Activated T-helper 9 cell treated with anti-CD3 and anti-CD28 coated beads, Interleukin-2, amount 50 U/mL, for 16 hours (primary cell): ENCODE measurements at places on chromosomes 1 and 21.

GRCh38 chr1:183568176-183569021 is 21.9 kb downstream of the NCF2 start:
- DNase-seq: no peak

DNA sequence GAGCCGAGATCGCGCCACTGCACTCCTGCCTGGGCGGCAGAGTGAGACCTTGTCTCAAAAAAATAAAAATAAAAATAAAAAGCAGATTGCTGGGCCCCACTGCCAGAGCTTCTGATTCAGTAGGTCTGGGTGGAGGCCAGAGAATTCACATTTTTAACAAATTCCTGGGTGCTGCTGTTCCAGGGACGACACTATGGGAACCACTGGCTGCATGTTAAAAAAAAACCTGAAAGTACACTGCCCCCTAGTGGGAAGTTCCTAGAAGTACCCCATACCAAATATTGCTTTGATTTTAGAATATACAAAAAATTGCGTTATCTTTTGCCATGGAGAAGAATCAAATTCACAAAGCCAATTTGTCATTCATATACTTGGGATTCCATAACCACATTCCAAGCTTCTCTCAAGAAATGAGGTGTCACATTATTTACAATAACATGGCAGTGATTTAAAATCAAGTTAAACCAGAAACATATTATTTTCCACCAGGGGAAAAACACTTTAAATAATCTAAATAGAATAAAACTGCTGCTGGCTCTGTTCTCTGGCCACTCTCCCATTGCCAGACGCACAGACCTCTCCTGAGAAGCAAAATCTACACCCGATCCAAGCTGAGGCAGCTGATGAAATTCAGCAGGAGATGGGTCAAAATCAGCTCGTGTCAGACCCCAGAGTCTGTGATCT is 27.4 kb downstream of the SYF2 start:
- no peak for DNase-seq

- DNase-seq: peak; percentile 46
These were observed 7.0 kb downstream of the KRTAP10-8 start for GRCh38 chr21:44618909-44619308.

GRCh38 chr1:186236921-186237320 is 138.1 kb downstream of the TPR start:
- no peak for DNase-seq

GRCh38 chr1:228039986-228040385 is 33.2 kb downstream of the WNT3A start:
- no peak for DNase-seq

DNA sequence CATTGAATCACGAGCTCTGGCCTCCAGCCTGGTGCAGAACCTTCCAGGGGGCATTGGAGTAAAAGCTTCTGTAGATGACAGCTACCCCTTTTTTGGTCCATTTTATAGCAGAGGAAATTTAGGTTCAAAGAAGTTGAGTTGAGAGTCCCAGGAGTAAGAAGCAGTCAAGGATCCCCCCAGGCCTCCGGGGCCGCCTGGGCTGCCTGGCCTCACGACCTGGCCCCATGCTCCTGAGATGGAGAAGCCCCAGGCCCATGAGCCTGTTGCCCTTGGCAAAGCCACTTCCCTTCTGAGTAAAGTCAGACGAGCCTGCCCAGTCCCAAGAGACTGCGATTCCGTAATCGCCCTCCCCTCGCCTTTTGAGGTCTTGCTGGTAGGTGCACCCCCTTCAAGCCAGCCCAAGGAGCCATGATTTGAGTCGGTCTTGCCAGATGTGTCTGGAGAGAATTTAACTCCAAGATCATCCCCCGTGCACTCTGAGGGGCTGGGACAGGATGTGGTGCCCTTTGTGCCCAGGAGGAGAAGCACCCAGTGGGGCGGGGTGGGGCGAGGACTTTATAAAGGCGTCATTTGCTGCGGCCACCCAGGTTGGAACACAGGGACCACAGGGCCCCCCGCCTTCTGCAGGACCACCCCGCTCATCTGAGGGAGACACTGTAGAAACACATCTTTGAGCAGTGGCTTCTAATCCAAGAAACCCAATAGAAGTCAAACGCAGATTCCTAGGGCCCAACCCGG is 30.1 kb downstream of the PDE9A start:
- DNase-seq: no peak

DNA sequence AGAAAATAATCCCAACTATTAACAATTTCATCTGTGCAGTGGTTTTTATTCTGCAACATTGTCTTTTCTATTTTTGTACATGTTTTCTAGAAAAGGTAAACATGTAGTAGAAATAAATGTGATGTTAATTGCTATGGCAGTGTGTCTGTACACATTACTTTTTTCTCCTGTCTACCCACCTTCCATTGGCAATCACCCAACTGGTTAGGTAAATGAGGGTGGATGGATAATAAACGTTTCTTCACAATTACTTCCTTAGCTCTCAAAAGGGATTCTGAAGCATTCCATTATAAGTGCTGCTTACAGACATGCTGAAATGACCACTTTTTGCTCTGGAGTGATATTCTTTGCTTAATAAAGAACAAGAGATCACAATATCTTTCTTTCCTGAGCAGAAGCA is 61.4 kb downstream of the MAGI3 start:
- DNase-seq: no peak

DNA sequence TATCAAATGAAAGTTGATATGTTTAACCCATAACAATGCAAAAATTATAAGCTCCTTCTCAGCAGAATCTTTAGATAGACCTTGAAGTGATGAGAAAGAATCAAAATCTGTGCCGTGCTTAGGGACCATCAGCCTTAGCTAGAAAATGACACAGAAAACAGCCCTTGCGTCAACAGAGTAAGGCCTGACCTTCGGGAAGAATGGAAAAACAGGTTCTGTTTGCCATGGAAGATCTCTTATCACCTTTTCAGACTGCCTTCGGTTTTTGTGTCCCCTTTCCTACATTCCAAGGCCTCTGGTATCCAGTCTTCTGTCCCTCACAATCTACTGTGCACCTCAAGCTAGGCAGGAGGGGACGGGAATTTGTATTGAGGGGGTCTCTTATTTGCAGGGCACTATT is 37.6 kb upstream of the DPT start:
- no peak for DNase-seq

DNA sequence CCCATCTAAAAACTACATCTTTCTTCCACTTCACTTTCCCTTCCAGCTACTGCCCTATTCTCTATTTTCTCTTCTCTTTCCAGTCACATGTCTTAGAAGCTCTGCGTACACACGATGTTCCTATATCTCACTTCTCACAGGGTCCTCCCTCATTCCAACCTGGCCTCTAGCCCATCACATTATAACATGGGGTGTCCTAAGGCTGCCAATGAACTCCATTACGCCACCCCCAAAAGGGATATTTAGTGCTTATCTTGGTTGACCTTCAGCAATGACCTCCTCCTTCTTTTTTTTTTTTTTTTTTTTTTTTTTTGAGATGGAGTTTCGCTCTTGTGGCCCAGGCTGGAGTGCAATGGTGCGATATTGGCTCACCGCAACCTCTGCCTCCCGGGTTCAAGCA is 38.2 kb upstream of the FAM89A start:
- DNase-seq: no peak

GRCh38 chr21:45336870-45337269 is 49.2 kb upstream of the POFUT2 start:
- no peak for DNase-seq

GRCh38 chr1:72662918-72663317 is 380.6 kb upstream of the NEGR1 start:
- DNase-seq: no peak

- no peak for DNase-seq
These were observed 49.6 kb downstream of the WDR64 start for GRCh38 chr1:241701483-241702295.

- DNase-seq: no peak
These were observed 28.0 kb upstream of the GLIS1 start for GRCh38 chr1:53766831-53767405.
